ENCODE measurements at places on chromosomes 11 and 22.
A peak's percentile ranks its signal among the peaks of the same experiment; 100 is the strongest.

- no peak for DNase-seq
These were observed 24.8 kb upstream of the LINC01488 start for GRCh38 chr11:69456712-69457111.

- DNase-seq: no peak
These were observed 464.0 kb downstream of the BRD1 start for GRCh38 chr22:49363526-49364230.

GRCh38 chr11:80136991-80137390 lies 696.2 kb upstream of the TENM4 start:
- DNase-seq: no peak

GRCh38 chr22:23789121-23789520 lies 2.4 kb downstream of the SMARCB1 start:
- DNase-seq: peak; percentile 27

DNA sequence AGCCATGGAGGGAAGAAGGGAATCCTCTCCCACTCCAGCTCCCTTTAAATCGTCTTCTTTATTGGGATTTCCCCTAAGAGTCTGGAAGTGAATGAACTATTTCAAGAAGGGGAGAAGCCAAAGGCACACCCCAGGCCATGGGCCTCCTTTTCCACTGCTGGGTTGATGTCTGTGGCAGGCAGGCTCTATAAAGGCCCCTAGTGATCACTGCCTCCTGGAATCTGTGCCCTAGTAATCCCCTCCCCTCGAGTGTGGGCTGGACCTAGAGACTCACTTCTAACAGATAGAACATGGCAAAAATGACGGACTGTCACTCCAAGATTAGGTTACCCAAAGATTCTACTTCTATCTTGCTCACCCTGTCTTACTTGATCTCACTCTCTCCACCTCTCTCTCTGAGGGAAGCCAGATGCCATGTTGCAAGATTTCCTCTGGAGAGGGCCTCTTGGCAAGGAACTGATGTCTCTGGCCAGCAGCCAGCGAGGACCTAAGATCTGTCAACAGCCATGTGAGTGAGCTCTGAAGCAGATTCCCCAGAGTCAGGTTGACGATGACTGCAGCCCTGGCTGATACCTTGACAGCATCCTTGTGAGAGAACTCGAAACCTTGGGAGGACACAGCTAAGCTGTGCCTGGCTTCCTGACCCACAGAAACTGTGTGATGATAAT lies 444.8 kb downstream of the SOX6 start:
- no peak for DNase-seq

DNA sequence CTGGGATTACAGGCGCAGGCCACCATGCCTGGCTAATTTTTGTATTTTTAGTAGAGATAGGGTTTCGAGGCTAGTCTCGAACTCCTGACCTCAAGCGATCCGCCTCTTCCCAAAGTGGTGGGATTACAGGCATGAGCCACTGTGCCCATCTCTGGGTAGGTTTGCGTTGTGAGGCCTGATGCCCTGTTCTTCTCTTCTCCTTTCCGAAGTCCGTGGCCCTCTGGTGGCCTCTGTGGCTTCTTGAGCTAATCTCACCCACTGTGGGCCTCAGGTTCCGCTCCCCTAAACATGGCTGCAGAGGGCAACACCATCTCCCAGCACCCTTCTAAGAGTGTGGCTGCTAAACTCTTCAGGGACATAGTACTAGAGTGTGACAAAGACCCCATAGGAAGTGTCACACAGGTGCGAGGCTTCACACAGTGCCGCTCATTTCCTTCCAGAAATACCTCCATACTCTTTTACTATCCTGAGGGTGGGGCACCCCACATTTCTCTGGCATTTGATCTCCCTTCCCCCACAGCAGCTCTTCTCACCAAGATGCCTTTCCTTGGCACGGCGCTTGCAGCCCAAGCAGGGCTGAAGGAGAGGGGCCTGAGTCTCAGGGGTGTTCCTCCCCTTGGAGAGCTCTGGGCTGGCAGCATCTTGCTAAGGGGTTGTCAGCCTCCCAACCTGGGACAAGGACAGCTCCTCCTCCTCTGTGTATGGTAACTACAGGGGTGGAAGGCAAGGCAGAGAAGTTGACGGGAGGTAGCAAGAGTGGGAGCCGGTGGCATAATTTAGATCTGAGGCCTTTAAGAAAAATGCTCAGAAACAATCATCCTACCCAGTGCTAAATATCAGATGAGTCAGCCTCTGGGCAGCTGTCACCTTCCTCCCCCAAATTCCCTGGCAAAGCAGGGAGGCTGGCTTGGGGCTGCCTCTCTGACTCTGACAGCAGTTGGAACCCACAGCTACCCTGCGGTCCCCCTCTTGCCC lies 6.1 kb downstream of the THY1 start:
- no peak for DNase-seq

- no peak for DNase-seq
These were observed 6.5 kb downstream of the TENM4 start for GRCh38 chr11:79434283-79434682.

DNA sequence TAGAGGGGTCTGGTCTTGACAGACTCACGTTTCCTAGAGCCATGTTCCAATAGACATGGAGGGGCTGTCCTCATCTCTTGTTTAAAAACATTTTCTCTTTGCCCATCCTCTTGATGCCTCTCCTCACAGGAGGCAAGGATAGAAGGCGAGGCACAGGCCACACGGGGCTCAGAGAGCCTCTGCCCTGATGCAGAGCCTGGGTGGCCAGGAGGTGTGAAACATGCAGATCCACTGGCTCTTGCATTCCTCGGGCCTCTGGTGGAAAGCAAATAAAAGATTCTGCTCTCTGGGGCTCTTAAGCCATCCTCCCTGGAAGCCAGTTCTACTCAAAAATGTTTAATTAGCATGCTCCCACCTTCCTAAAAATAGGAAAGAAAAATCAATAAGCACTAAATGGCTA lies 43.6 kb upstream of the NTM start:
- no peak for DNase-seq

GRCh38 chr22:31278151-31278621 lies 14.1 kb downstream of the PIK3IP1 start:
- no peak for DNase-seq

DNA sequence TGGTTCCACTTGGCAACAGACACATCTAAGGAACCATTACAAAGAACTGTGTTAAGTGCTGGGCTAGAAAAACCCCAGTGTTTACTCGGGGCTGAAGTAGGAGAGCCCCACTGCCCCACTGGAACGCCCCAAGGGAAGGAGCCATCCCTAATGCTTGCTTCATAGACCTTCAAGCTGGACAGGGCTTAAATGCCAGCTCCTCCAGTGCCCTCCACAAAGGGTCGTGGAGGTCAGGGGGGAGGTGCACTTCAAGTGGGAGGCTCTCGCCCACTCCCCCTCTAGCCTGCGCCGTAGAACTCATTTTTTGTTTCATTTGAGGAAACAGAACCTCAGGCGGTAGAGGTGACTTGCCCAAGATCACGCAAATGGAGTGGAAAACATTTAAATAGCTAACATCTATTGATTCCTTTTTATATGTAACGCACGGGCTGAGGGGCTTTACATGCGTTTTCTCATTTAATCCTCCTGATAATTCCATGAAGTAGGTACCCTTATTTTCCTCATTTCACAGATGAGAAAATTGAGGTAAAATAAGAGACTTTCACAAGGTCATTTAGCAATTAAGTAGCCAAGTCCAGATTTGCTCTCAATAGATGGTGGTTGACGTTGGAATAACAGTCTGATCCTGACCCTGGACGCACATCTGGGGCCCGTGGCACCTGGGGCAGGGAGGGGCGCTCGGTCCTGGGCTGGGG lies 545 bp upstream of the ZDHHC13 start:
- DNase-seq: no peak

DNA sequence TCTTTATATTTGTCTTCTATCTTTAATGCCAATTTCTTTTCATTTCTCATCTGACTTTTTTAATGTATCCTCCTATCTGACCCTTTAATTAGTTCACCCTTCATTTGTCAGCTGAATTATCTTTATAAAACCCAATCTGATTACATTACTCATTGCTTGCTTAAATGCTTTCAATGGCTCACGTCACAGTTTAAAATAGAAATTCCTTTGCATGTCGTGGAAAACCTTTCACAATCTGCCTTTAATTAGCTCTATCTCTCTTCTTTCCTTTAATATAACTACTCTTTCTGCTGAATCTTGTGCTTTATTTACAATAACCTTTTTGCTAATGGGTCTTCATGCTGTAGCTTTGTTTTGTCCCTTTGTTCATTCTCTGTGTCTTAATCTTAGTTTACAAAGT lies 125.7 kb downstream of the DYNC2H1 start:
- no peak for DNase-seq

- DNase-seq: no peak
These were observed 8.4 kb upstream of the OMP start for GRCh38 chr11:77093987-77094840.

DNA sequence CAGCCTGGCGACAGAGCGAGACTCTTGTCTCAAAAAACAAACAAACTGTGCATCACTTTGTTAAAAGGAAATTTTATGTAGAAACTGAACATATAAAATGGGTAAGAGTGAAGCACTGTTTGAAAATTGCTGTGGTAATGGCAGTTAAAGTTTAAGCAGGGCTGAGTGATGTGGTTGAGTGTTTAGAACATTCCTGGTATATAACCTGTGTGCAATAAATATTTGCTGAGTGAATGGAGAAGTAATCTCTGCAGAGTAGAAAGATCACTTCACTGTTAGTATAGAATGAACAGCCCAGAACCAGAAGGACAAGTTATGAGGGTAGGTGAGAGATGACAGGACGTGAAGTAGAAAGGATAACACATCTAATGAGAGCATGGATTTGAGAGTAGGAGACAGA lies 27.3 kb downstream of the CECR2 start:
- no peak for DNase-seq

DNA sequence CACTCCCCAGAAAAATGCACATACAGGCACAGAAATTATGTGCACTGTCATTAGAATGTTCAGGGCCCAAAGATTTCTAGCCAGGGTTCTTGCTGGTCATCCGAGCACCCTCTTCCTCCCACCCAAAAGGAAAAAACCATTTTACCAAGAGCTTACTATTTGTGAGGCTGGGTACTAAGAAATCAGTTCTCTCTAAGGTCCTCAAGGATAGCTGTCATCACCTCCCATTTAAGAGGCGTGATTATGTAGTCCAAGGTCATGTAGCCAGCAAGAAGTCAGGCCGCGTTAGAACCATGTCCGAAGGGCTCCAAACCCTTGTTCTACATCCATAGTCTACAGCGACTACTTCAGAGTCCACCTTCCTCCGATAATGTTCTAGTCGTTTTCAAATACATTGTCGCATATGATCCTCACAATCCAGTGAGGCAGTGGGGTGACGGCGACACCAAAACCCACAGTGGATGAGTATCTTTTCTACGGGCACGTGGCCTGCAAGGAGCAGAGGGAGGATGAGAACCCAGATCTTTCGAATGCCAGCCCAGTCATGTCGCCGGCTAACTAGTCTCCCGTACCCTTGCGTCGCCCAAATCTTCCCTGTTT lies 634 bp downstream of the TIMM8B start:
- no peak for DNase-seq

GRCh38 chr11:35088226-35088625 lies 50.7 kb upstream of the CD44 start:
- no peak for DNase-seq

DNA sequence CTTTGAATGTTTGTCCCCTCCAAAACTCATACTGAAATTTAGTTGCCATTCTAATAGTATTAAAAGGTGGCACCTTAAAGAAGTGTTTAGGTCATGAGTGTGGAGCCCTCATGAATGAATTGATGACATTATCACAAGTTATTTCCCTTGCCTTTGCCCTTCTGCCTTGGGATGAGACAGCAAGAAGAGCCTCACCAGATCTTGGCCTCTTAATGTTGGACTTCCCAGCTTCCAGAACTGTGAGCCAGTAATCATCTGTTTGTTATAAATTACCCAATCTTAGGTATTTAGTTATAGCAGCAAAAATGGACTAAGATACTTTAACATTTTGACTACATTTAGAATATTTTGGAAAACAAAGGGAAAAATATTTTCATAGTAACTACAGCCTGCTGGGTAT lies 371.0 kb downstream of the JRKL start:
- DNase-seq: no peak

GRCh38 chr11:86719781-86720463 lies 47.5 kb upstream of the ME3 start:
- DNase-seq: no peak

- DNase-seq: no peak
These were observed 2.1 kb downstream of the ADA2 start for GRCh38 chr22:17217179-17217578.

DNA sequence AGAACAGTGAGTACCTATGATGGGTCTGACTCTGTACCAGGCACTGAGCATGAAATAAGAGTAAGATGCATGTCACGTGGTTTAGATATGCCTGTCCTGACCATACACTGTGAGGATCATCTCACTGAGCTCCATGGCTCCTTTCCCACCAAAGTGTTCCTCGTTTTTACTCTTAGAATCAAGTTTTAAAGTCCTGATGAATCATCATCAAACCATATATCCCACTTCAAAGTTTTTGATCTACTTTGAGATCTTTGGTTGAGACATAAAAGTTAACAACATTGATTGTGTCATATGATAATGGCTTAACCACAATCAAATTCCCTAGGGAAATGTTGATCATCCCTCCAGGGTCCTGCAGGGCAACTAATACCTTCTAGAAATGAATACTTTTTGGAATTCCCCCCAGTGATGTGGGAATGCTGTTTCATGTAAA lies 12.8 kb downstream of the ETS1 start:
- DNase-seq: no peak

GRCh38 chr22:34198976-34199375 lies 278.7 kb upstream of the LARGE1 start:
- DNase-seq: no peak

DNA sequence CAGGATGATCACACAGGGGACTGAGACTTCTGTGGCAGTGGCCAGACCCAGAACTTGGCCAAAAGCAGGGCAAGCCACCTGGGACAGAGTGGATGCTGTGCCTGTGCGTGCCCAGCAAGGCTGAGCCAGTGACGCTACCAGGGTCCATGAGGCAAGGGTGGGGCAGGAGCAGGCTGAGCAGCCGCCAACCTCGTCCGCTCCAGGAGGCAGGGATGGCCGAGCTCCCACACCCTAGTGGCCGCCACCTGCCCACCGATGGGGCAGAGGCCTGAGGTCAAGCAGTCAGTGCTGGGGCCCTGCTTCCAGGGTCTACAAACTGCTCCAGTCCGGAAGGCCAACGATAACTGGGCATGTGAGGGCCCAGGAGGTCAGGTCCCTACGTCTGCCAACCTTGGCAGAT lies 7.3 kb downstream of the KRTAP5-9 start:
- no peak for DNase-seq

- no peak for DNase-seq
These were observed 580.7 kb downstream of the NTM start for GRCh38 chr11:131951121-131951520.

DNA sequence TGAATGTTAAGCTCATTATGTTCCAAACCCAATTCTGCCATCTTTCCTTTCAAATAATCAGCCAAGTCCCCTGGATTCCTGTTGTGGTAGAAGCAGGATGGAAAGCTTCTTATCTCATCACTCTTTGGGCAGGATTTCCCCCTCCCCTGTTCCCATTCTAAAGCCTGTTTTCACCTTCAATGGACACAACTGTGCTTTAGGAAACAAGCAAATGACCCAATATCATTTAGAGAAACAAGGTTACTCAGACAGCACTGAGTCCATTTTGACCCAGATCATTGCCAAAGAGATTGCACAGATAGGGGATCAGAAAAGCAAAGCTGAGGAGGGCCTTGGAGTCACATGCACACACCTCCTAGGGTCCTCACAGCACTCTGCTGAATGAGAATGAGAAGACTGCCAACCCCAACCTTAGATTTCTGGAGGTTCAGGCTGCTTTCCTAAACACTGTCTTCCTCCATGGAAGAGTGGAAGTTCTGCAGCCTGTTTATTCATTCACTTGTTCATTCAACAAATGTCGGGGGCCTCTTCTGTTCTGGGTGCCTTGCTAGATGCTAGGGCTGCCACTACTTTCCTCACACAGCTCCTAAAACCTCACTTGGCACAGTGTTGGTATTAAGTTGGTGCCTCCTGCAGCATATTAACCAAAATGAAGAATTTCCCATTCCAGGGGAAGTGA lies 95.3 kb downstream of the ME3 start:
- DNase-seq: no peak

Measured in NCI-H2107 (cell line).